ENCODE measurements at places on chromosomes 5 and 9.

DNA sequence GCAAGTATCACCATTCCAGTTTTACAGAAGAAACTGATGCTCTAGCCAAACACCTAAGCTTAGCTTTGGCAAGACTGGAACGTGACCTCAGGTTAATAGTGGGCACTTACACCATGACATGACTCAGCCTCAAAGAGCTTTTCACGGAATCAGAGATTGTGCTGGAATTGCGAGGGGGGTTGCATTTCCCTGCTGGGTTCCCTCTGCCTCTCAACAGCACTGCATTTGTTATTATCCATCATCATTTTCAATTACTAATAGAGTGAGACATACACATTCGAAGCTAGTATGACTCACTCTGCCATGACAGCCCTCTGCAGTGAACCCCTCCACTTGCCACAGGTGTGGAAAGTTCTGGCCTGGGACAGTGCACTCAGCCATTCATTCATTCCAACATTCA lies 8.0 kb downstream of the SPOCK1 start:
- no peak for DNase-seq

GRCh38 chr9:6354072-6354686 lies 26.0 kb downstream of the TPD52L3 start:
- peak; percentile 33 for DNase-seq

DNA sequence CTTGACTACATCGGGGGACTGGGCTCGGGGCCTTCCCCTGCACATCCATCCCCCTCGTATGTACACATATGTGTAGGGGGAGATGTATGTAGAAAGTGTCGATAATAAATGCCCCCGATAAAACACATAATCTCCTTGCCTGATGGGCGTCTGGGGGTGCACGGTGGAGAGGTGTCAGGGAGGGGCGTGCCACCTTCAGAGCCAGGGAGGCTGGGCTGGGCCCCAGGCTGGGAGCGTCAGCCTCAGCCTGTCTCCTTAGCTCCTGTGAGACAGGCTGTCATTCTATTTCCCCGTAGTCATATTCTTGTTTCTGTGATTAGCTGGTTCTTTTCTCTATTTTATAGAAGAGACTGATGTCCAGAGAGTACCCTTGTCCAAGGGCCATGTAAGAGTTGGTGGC lies 4.7 kb upstream of the RXRA start:
- DNase-seq, result no peak

GRCh38 chr5:150142959-150143349 lies 12.7 kb downstream of the PDGFRB start:
- no peak for DNase-seq

DNA sequence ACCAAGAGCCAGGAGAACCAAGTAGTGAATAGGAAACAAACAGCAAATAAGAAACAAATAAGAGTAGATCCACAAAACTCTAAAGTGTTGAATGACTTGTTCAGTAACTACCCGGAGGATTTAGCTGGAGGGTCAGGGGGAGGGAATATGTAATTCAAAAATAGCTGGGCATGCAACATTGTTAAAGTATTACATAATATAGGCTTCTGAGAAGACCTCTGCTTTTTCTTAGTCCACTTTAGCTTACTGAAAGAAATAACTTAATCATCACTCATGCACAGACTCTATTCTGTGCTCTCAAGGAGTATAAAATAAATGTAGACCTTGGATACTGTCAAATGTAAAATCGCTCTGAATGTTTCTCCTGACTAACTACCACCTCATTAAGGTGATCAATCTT lies 183.2 kb upstream of the POU5F2 start:
- DNase-seq, result no peak

- no peak for DNase-seq
These were observed 107.1 kb downstream of the OXCT1 start for GRCh38 chr5:41763081-41763480.

- no peak for DNase-seq
These were observed 24.6 kb upstream of the FBXL7 start for GRCh38 chr5:15475367-15475766.

GRCh38 chr5:58122157-58122556 lies 337.7 kb downstream of the PLK2 start:
- DNase-seq, result no peak

All from HAP-1 (cell line).